ENCODE measurements at places on chromosomes 4 and X.

GRCh38 chr4:177266506-177266905, 43.2 kb upstream of the NEIL3 start:
- no peak for ATAC-seq

- no peak for ATAC-seq
These were observed 215.9 kb downstream of the RELL1 start for GRCh38 chr4:37470245-37470644.

- no peak for ATAC-seq
These were observed 49.6 kb downstream of the PRPS1 start for GRCh38 chrX:107677909-107678308.

GRCh38 chrX:133988010-133988409, 2.6 kb upstream of the GPC3 start:
- ATAC-seq: no peak

- ATAC-seq: no peak
These were observed 5.7 kb upstream of the RHOH start for GRCh38 chr4:40190880-40191815.

- ATAC-seq: no peak
These were observed 67.2 kb upstream of the BRWD3 start for GRCh38 chrX:80876877-80877276.

DNA sequence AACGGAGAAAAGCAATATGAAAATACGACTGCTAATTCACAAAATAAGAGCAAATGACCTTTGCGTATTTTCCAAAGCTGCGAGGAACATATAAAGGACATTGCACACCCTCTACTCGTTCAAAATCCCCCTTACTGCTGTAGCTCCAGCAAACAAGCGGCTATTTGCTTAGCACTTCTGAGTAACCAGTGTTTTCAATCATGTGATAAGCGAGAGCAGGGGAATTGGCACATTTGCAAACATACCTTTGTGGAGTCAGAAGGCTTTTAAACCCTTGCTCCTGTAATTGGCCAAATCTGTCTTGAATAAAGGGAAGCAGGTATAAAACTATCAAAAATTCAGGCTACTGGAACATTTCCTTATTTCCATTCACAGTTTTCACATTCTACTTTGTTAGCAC, 610.2 kb downstream of the UBE2NL start:
- no peak for ATAC-seq

Measured in activated CD4-positive, CD25-positive, alpha-beta regulatory T cell treated with anti-CD3 and anti-CD28 coated beads, Interleukin-2, amount 50 U/mL, for 24 hours (primary cell).